ENCODE measurements at places on chromosomes 6 and 20.

DNA sequence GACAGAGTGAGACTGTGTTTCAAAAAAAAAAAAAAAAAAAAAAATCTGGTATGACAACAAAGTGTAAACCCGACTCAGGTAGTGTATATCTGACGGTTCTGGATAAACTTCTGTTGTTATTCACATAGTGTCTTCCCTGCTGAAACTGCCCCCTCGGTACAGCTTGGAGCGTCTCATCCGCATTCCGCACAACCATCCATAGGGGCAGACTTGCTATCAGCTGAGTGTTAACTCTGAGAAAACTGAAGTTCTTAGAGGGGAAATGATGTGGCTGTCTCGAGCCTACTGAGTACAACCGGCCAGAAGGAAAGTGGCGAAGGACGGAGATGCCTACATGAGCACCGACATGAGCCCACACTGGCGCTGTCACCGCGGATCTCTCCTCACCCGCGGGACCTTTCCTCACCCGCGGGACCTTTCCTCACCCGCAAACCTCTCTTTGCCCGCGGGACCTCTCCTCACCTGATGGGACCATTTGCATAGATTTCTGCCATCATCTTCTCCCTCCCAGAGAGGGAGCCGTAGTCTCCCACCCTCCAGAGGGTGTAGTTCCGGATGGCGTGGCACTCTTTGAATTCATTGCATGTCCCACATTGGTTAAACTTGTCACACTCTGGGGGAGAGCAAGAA is 9.8 kb downstream of the CTSZ start:
- DNase-seq, result no peak

DNA sequence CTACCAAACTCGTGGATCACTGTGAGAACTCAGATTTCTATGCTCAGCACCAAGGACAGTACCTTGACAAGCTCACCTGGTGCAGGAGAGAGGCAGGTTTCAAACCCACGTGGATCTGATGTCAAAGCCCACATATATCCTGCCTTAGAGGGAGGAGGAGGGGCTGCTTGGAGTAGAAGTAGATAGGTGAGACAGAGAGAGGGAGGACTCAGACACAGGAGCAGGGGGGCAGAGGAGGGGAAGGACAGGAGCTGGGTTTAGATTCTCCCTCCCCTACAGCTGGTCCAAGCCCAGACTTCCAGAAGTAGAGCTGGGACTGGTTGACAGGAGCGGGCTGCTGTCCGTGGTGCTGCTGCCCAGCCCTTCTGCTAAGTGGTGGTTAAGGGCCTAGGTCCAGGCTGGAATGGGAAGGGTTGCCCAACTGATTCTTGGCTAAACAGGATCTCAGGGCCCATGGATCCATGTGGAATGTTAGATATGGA is 77.5 kb downstream of the CDH22 start:
- no peak for DNase-seq

DNA sequence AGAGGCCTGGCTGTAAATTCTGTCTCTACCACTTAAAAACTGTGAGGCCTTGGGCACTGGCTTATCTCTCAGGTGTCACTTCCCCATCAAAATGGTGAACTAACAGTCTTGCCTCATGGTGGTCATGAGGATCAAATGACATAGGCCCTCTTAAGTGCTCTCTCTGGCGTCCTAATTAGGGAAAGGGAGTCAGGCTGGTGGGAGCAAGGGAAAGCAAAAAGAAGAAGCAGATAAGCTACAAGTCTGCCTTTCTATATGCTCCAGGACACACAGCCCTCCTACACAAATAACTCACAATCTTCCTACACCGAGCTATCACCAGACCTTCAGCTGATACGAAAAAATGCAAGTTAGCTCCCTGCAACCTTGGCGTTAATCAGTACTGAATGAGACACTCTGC is 19.5 kb upstream of the SLC22A16 start:
- DNase-seq, result no peak

DNA sequence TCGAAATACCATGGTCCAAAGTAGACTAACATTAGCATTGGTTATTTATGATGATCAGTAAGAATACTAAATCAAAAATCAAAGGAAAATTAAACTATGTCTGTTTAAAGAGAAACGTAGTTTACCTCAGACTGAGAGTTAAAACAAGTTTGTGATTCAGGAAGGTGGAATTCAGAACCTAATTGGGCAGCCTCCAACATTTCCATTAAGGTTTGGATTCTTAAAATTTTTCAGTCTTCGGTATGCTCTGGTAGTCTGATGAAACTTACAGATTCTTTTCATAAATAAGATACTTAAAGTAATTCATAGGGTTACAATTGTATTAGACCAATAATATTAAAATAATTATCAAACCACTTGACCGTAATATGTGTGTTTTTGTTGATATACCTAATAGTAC is 18.6 kb downstream of the HFE start:
- no peak for DNase-seq

DNA sequence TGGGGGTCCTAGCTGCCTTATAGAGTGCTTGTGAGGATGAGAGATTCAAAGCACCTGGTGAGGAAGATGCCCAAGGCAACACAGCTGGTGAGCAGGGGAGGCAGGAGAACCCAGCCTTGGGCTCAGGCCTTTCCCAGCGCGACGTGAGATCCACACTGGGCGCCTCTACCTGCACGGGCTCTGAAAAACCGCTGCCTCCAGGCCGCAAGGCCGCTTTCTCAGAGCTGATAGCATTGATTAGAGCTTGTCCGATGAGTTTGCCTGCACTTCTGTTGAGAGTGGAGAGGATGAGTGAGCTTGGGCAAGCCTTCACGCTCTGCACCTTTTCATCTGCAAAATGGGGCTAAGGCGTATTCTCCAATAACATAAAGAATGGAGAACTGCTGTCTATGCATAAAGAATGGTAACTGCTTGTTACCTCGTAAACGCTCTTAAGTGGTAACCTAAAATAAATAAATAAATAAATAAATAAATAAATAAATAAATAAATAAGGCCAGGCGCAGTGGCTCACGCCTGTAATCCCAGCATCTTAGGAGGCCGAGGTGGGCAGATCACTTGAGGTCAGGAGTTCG is 916 bp downstream of the PABPC1L start:
- no peak for DNase-seq

GRCh38 chr6:132651062-132651461 is 7.9 kb downstream of the TAAR1 start:
- DNase-seq, result no peak
